ENCODE measurements at places on chromosomes 13 and 19.

- DNase-seq = no peak
Measured at GRCh38 chr19:45245334-45245787, at the start of gene EXOC3L2. EXOC3L2 (minus strand) TSS chr19:45245407; CDS start chr19:45239045, 6,362 bp downstream.

GRCh38 chr19:4914736-4915501, 5.6 kb downstream of the UHRF1 start:
- peak; percentile 56 for DNase-seq

DNA sequence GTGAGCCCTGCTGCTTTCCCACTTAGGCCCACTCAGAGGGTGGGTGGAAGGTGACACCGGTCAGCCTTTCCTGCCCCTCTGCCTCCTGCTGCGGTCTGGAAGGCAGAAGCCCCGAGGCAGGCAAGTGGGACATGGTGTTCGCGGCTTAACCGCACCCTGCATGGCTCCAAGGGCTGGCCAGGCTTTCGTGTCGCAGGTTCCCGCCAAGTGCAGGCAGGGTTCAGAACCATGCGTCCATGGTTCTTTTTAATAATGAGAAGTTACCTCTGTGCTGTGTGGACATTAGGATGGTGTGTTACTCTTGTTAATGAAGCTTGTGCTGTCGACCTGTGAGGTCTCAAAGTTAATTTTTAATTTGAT, 986 bp downstream of the DGKH start:
- DNase-seq = no peak

DNA sequence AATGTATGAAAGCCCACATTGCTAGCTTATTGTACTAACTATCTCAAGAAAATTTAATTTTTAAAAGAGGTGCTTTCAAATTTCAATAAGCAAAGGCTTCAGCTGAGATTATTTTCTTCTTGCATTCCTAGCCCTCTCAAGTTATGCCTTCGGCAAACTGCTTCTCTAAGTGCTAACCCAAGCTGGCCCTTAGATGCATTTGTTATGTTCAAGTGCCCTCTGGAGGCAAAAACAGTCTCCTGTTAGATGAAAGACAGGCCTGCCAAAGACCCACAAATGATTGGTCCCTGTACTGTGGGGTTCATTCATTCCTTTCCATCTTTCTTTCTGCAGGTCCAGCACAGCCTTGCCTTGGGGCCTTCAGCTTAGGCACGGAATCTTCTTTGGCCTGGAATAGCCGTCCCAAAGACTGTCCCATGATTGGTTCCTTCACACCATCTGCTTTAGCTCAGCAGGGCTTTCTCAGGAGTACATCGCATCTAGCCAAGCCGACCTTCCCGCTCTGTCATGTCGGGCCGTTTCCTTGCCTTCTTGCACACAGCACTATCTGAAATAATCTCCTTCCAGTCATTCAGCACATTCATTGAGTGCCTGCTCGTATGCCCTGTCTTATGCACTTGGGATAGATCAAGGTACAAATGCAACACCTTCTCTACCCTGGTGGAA, 26.4 kb upstream of the TPTE2 start:
- DNase-seq = peak; percentile 52

DNA sequence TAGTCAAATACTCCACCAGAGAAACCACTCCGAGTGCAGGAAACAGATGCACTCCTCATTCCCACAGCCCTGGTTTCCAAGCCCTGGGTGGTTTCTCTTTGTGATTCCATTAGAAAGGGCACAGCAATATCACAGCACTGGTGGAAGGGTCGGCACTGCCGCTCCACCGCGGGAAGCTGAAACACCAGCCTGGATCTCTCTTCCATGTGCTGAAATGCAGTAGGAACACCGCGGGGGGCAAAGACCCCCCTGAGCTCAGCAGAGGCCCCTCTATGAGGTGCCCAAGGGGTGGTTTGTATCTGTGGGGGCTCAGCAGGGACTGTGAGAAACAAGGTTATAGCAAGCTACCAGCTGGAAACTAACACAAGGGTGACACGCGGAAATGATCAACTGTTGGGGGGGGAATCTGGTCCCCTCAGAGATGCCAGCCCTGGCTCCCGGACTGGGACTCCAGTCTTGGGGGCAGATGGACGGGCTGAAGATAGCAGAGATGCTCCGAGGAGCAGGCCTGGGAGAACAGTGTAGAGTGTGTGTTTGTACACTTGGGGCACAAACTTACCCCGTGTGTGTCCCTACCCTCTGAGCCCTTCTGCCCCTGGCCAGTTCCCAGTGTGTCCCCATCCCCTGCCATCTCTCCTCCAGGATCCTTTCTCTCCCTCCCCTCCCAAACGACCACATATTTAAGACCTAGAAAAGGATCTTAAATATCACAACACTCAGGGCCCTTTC, 1.8 kb downstream of the ZFR2 start:
- DNase-seq = no peak

DNA sequence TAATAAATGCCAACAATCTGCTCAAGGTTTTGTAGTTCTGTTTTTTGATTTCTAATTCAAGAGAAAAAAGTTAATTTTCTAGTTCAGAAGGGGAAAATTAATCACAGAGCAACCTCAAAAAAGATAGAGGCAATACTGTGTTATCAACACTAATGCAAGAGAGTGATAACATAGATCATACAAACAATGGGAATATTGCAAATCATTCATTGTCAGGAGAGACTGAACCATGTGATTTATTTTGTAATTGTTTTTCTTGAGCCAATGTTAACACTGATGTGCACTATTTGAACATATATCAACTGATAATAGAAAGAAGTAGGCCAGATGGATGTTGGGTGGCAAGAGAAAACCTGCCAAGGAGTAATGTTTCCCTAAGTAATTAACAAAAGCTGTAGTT, 19.9 kb downstream of the PCDH9 start:
- no peak for DNase-seq

DNA sequence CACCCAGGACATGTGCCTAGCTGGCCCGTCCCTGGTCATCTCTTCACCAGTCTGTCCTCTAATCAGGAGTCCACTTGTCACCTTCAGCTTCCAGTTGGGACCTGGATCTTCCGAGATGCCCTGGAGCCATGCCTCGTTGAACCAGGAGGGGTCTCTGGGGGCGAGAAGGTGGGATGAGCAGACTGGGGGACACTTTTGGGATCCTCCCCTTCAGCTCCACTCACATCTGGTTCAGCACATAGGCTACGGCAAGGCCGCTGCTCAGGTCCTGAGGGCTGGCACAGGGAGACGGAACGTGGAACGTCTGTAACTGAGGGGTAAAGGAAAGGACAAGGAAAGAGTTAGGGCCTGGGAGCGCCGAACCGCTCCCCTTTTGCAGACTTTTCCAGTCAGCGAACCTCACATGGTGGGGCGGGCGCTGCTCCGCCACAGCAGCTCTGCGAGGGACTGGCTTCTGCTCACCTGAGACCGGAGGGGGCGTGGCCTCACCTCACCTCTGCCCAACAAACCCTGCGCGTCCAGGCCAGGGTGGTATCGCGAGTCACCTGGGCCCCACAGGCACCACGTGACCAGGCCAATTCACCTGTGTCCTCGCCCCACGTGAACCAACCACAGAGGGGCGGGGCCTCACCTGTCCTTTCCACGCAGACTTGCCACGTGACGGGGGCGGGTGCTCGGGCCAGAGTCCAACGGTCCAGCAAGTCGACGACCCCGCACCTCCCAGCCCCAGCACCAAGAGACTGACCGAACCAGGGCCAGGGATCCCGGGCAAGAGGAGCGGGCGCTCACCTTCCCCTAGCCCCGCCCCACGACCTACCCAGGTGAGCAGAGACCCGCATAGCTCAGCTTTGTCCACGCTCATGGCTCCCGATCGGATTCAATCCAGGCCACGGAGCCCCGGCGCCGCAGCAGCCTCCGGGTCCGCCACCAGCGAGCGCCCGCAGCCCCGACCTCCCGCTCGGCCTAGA, at the start of gene HOOK2:
HOOK2 (minus strand) TSS at position 965 of the 968 bp plus-strand sequence; CDS start at position 862, 103 bp downstream.
- no peak for DNase-seq

DNA sequence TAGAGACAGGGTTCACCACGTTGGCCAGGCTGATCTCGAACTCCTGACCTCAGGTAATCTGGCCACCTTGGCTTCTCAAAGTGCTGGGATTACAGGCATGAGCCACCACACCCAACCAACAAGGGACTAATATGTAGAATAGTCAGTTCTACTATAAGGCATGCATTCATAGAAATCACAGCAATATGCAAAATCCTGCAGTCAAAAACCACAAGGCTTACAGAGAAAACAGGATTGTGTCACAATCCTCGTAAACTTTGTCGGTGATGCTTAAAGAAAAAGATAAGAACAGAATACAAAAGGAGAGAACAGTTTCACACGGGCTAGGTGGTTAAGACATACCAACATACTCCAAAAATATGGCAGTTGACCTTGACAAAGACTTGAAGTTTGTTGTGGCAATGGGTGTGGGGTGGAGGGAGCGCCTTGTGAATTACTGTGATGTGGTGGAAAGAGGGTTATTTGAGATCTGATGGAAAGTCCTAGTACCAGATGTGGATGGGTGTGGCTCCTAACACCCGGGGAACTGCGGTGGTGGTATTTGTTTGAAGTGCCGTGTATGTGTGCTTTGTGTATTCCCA, 12.4 kb downstream of the NOSIP start:
- peak; percentile 61 for DNase-seq

GRCh38 chr19:33756177-33756576, 40.5 kb upstream of the KCTD15 start:
- no peak for DNase-seq

Data from fibroblast of the aortic adventitia (primary cell).